ENCODE measurements at places on chromosomes 5 and 9.

GRCh38 chr5:74977471-74977870 lies 74.9 kb downstream of the GCNT4 start:
- DNase-seq = no peak

- no peak for DNase-seq
Measured at GRCh38 chr9:107484117-107484723, 5.3 kb downstream of the KLF4 start.

DNA sequence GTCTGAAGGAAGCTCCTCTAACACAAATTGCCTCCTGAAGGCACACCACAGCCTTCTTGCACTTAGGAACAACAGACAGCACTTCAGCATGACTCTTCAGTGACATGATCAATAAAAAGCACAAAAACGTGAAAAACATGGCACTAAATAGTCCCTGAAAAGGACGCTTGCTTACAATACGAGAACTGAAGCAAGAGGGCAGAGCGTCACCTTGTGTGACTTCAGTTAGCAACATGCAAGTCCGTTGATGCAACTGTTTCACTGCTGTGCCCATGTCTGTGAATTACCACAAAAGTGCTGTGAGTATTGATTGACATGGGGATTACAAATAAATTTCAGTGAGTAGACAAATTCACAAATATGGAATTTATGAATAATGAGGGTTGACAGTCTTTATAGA lies 219.9 kb upstream of the GAS1 start:
- DNase-seq = no peak

DNA sequence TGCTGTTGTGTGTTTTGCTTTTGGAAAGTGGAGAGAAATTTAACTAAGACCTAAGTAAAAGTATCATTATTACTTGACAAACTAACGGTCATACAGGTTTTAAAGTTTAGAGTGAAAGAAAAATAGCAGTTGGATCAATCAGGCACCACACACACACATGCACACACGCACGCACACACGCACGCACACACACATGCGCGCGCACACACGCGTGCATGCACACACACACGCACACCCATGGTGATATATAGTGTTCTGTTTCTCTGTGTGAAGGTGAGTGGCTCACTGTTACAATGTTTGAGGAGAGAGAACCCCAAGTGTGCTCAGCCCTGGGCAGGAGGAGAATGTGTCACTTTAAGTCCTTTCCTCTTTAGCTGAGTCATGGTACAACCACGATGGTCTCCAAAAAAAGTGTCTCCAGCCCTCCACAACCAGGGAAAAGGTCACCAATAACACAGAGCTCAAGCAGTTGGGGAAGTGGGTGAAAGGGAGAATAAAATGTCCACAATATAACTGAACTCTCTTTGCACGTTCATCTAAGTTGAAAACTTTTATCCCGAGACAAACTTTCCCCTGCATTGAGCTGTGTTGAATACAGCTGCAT lies 3.2 kb downstream of the ZNF366 start:
- no peak for DNase-seq

- no peak for DNase-seq
Measured at GRCh38 chr5:154168395-154168794, 22.1 kb upstream of the GALNT10 start.

Measured in T1000 (cell line).